ENCODE measurements at places on chromosomes 2 and 18.

- DNase-seq, result no peak
These were observed 292.4 kb downstream of the SS18 start for GRCh38 chr18:25798046-25798445.

- DNase-seq, result no peak
These were observed 582.5 kb upstream of the HNMT start for GRCh38 chr2:137381731-137382130.

- no peak for DNase-seq
These were observed 1241.2 kb upstream of the CDH2 start for GRCh38 chr18:29418136-29418535.

DNA sequence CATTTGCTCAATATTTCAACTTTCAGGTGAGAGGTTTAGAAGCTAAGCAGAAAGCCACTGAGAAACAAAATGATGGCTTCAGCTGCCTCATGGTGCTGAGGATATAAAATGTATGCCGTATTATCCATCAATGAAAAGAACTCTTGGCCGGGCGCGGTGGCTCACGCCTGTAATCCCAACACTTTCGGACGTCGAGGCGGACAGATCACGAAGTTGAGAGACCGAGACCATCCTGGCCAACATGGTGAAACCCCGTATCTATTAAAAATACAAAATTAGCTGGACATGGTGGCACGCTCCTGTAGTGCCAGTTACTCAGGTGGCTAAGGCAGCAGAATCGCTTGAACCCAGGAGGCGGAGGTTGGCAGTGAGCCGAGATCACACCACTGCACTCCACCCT is 6.0 kb upstream of the SYT4 start:
- DNase-seq, result no peak

- DNase-seq, result no peak
These were observed 534.8 kb downstream of the DCC start for GRCh38 chr18:52874774-52875173.

GRCh38 chr2:109031476-109032228 is 42.6 kb upstream of the EDAR start:
- DNase-seq, result no peak

- no peak for DNase-seq
These were observed 22.7 kb upstream of the INHBB start for GRCh38 chr2:120323214-120323613.

GRCh38 chr2:216001216-216002100 is 11.9 kb downstream of the MREG start:
- DNase-seq, result no peak

DNA sequence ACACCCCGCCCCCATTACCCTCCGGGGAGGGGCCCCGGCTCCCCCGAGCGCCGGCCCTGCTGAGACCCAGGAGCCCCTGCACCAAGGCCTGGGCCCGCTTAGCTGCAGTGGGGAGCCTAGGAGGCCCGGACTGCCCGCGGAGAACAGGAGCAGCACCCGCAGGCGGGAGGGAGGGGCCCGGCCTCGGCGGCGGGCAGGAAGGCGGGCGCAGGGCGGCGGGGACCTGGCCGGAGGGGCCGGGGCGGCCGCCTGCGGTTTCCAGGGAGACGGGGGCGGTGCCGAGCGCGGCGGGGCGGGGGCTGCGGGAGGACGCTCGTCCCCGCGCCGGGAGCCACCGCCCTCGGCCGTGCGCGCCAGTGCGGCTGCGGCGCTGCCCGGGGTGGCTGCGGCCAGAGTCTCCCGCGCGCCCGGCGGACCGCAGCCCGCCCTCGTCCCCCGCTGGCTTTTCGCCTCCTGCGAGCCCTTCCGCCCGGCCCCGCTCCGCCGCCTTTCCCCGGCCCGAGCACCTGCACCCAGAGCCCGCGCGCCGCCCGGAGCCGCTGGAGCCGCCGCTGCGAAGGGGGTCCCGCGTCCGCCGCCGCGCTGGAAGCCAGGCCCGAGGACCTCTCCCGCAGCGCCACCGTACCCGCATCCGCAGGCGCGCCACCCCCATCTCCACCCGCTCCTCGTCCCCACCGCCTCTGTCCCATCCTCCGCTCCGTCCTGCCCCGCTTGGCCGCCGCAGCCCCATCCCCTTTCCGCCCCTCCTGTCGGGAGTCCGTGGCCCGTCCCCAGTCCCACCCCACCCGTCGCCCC is 17.2 kb downstream of the GPC1 start:
- peak; percentile 86 for DNase-seq

DNA sequence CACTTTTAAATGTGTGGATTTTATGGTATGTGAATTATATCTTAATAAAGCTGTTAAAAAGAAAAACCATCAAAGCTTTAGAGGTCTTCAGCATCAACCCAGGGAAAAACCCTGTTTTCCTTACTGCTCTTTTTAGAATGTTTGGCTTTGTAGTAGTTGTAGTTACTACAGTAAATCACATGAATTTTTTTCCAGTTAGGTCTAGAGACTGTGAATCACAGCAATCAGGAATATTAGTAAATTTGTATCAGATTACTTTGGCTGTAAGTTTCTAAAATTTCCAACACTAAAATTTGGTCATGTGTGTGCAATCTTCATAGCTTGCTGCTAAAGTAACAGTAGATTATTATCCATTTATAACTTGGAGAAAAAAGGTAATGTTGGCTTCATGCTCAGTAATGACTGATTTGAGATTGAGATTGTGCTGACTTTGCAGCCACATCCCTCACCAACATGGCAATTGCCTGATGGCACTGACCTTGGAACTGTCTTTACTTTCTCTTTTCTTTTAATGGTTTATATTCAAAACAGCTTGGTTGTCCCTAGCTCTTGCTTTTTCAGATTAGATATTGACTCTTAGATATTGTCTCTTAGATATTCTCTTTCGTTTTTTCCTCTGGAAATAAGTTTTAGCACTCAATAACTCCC is 41.1 kb downstream of the LCLAT1 start:
- no peak for DNase-seq

GRCh38 chr18:65544701-65545100 is 206.1 kb upstream of the CDH7 start:
- no peak for DNase-seq
